Suppressor macrophage treated with lipopolysaccharide for 1 hour (primary cell): ENCODE measurements at places on chromosomes 5 and 9.

GRCh38 chr5:153881687-153882086 is 157.0 kb downstream of the FAM114A2 start:
- no peak for DNase-seq

- peak; percentile 77 for DNase-seq
Measured at GRCh38 chr5:76372323-76373054, 30.6 kb upstream of the IQGAP2 start.

GRCh38 chr9:127828262-127829031 is 25.8 kb downstream of the FPGS start:
- DNase-seq = peak; percentile 65

DNA sequence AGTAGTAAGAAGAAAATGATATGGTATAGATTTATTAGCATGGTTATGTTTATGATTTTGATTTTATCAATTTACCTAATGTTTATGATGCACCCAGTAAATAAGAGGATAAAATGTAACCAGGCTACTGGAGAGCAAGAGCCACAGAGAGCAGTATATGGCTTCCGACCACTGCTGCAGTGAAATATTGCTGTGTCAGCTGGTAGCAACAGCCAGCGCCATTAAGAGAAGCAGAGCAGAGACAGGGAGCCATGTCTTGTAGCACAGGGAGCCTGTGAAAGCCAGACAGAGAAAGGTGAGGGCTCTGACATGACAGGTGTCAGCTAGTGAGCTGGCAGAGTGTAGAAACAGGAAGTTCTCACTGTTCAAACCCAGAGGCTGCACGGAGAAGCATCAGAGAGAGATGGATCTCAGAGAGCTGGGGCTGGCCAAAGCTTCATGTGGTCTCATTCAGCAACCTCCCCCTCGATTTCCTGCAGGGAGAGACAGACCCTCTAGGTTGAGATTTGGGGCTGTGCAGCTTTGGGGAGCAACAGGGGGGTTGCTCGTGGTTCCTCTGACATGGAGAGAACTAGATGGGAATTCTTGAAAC is 202.1 kb downstream of the MED10 start:
- DNase-seq = no peak

GRCh38 chr5:94618029-94618492 is 343 bp downstream of the KIAA0825 start:
- peak; percentile 58 for DNase-seq

- no peak for DNase-seq
Measured at GRCh38 chr5:140215276-140215675, 40.3 kb downstream of the CYSTM1 start.

GRCh38 chr5:39919876-39920275 is 495.1 kb upstream of the DAB2 start:
- no peak for DNase-seq

DNA sequence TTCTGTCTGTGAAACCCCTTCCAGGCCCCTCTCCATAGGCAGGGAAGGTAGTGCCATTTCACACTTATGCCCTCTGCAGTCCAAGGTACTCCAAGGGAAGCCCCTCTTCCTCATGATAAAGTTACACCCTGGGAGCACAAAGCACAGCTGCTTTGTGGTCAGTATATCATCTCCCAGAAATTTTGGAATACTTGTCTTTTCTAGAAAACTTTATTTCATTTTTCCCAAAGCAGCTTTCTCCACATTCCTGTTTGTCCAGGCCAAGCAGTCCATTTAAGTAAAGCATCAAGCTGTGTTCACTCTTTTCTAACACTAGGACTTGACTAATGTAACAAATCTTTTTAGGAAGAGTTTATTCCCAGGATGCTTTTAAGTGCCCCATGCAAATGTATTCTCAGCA is 371.8 kb upstream of the RGMB start:
- DNase-seq = no peak

DNA sequence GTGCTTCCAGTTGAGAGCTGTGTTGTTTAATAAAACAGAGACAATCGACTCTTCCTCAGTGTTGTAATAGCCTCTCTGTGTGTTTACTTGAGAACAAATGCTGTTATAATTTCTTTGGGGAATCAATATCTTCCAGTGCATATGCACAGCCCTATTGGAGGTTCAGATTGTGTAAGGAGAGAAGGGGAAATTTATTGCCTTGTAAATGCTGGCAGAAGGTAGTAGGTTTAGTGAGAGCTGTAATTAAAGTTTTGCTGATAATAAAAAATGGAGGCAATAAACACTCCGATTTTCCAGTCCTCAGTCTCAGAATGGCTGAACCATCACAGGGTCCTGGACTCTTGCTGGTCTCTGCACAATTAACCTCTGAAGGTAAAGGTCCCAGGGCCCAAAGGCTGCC is 128.3 kb downstream of the C5orf15 start:
- DNase-seq = no peak

GRCh38 chr5:143495110-143495509 is 91.6 kb upstream of the NR3C1 start:
- peak; percentile 27 for DNase-seq

- DNase-seq = peak; percentile 69
Measured at GRCh38 chr9:120921661-120922181, 4.9 kb downstream of the TRAF1 start.

GRCh38 chr5:65120371-65120967 is 351.7 kb downstream of the CWC27 start:
- no peak for DNase-seq

- DNase-seq = peak; percentile 75
Measured at GRCh38 chr9:121285835-121286687, 18.1 kb downstream of the GSN start.

DNA sequence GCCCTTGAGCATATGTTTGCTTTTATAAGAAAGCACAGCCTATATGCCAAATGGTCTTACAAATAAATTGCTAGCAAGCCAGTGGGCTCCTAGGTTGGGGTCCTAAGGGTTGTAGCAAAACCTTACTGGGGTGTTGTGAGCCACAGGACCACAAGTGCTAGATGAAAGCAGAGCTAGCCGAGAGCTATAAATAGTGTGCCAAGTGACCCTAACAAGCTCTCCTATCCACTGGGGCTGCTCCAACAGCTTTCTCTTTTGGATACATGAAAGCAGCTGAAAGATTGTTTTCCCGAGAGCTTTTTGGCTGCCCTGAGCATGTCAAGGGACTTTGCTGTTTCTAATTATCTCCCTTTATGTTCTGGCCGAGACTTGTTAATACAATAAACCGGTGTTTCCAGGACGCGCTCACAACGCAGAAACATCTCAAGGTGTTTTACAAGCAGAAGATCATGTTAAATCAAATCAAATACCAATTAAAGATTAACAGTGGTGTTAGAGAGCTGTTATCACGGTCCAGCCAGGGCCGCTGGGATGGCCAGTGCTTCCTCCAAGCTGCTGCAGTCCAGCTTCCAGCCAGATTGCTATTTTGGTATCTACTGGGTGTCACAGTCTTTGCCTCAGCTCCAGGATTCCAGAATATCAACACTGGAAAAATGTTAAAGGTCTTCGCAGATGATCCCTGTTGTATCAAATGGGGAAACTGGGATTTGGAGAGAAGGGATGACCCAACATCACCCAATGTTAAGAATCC is 351.0 kb downstream of the ASTN2 start:
- no peak for DNase-seq

- DNase-seq = no peak
Measured at GRCh38 chr9:116391306-116391900, 237.8 kb downstream of the PAPPA start.

GRCh38 chr5:86971034-86971571 is 296.6 kb upstream of the RASA1 start:
- DNase-seq = peak; percentile 49
